ENCODE measurements at places on chromosomes 2 and 18.

DNA sequence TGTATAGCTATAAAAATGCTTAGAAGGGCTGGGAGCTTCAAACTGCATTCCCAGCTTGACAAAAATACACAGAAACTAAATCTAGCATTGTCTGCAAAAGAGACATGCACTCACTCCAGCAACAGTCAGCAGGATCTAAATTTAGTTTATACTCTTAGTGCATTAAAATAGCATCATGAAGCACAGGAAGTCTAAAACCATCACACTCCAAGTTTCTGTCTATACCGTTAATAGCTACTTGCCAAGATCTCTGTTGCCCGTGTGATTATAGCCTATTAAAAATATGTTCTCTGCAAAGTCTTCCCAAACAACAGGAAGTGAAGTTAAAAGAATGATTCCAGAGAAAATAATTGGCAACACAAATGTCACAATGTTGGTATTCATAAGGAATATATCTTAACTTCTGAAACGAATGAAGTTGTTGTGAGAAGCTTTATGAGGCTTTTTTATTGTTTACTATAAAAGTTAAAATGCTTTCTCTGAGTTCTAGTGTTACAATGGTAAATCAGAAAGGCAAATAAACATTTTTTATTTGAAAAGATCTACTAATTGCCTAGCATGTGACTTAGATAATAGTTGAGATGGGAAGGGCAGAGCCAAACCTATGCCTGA, 184.2 kb downstream of the ZNF385B start:
- no peak for DNase-seq

DNA sequence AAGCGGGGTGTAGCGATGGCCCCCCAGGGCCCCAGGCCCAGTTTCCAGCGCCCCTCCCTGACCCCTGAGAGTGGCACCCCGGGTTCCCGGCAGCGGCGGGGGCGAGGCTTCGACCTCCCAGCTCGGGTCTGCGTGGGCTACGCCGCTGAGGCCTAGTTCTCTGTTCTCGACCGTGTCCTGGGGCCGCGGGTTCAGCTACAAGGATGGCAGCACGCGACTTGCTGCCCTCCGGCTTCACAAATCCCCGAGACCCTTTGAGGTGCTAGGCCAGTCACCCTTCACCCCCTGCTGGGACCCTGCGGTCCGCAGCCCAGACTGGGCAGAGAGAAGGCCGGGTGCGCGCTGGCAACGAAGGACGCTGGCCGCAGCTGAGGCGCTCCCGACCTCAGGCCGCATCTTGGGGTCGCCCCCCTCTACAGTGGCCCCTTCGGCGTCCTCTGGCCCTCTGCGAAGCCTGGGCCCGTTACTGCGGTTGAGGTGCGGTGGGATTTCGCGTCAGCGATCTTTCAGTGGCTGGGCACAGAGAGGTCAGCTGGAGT, 1.2 kb downstream of the OTX1 start:
- DNase-seq = no peak

DNA sequence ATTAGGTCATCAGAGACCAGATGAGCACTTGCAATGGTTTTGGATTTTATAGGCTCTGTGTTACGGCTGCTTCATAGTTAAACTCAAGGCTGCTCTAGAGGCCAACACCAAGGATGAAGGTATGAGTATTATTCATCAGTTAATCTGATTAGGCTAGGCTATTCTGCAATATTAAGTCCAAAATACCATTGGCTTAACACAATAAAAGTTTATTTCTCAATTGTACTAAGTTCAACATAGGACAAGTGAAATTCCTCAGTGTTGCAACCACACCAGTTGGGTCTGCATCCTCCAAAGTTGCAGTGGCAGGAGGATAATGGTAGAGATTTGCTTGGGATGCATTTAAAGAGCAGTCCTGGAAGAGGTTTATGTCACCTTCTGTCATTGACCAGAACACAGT, 538.3 kb upstream of the CDH2 start:
- DNase-seq = no peak

GRCh38 chr18:51100385-51101120, 70.5 kb downstream of the SMAD4 start:
- no peak for DNase-seq

GRCh38 chr18:57959278-57959677, 84.7 kb upstream of the NEDD4L start:
- no peak for DNase-seq

GRCh38 chr2:180618570-180618969, 361.8 kb upstream of the UBE2E3 start:
- no peak for DNase-seq

- no peak for DNase-seq
Measured at GRCh38 chr2:71453404-71454220, at the start of gene DYSF. Gene DYSF (plus strand): TSS chr2:71453561.

GRCh38 chr18:58168993-58169392, 125.0 kb downstream of the NEDD4L start:
- DNase-seq = no peak
